Mesendoderm (in vitro differentiated cells): ENCODE measurements at places on chromosomes 6 and 20.

- DNase-seq: peak; percentile 95
Observed at GRCh38 chr20:50744143-50744792, 12.9 kb downstream of the PARD6B start.

DNA sequence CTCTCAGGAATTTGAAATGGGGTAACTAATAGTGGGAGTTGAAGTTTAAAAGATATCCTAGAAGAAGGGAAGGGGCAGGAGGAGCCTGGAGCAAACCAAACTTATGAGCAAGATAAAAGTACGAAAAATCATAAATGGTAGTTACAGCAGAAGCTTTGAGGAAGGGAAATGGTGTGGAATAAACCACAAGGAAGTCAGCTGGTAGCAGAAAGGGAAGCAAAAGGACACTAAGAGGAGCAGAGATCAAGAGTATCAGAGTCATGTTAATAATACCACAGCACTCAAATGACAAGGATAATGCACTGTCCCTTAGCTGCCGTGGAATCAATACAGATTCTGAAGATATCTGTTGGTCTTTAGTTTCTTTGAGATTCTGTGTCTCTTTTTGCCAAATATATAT is 44.9 kb upstream of the CCDC28A start:
- DNase-seq: no peak

- no peak for DNase-seq
Observed at GRCh38 chr6:159427771-159428170, 258.6 kb downstream of the FNDC1 start.

DNA sequence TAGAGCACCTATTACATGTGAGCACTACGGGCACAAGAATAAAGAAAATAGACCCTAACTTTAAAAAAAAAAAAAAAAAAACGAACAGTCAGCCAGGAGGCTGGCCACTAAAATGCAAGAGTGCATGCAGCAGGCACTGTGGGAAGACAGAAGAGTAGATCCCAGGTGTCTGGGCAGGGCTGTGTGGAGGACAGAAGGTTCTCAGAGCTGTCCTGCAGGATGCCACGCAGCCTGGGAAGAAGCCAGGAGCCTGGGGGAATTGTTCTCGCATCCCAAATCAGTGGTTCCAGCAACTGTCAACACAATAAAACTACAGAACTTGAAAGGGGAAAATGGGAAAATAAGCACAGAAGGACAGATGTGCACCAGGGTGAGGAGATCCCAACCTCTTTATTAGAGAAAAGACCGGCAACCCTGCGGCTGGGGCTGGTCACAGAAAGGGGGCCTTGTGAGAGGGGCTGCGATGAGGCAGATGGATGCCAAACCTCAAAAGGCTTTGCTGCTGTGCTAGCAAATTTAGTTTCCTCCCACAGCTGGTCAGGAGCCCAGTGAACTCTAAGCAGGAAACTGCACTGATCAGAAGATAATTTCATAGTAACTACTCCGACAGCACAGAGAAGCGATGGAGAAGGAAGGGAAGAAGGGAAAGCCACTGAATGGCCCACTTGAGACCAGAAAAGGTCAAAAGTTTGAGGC is 30.9 kb downstream of the MAP3K5 start:
- DNase-seq: no peak

- no peak for DNase-seq
Observed at GRCh38 chr20:58473453-58474425, 41.5 kb downstream of the APCDD1L start.

- no peak for DNase-seq
Observed at GRCh38 chr20:46362921-46363867, 43.2 kb downstream of the ELMO2 start.

DNA sequence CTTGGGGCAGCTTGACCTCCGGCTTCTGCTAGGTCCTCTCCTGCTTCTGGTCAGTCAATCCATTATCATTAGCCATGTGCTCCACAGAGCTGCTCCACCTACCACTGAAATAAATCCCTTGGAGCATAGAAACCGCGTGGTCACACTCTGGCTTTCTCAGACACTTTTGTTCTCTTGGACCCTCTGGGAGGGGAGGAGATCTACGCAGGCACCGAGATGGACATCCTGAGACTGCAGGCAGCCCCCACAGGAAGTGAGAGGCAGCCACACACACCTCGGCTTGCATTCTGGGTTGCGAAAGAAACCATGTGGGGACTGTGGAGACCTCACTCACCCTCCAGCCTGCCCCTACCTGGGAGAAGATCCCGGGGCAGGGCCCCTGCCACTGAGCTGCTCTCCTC is 79.5 kb downstream of the FYN start:
- DNase-seq: no peak

GRCh38 chr6:63910863-63911551 is 275.4 kb downstream of the PHF3 start:
- DNase-seq: no peak

DNA sequence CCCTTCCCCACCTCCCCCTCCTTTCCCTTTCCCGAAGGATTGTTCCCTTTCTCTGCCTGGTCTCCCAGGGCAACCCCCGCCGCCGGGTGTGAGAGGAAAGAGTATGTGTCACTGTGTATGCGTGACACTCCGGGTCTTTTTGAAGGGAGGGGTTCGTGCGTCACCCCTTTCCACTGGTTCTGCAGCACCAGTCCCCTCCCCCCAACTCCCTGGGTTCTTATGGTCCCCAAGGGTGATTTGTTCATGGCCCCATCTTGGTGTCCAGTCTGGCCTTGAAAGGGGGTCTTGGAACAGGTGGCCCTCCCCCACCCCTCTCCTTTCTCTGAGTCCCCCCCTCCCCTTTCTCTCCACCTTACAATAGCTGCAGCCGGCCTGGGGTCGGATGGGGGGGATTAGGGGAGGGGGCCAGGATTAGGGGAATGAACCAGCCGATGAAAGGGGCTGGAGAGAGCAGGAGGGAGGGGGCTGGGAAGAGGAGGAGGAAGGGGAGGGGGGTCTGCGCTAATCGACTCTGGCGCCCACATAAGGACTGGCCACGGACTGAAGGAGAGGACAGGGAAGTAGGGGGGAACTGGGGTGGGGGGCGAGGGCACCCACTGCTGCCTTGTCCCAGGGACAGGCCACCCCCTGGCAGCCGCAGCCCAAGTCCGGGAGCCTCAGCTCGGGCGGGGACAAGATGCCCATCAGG is 1.3 kb upstream of the RING1 start:
- DNase-seq: peak; percentile 63

- DNase-seq: no peak
Observed at GRCh38 chr20:40681684-40682083, 7.4 kb downstream of the MAFB start.
